ENCODE measurements at places on chromosomes 2 and 18. TPM values are rescaled to one million over a fixed set of nuclear protein-coding genes. Genes with fewer than 3 reads are reported as not detected.

- DNase-seq, result no peak
Measured at GRCh38 chr2:64275174-64275466, 130.9 kb upstream of the PELI1 start.

- DNase-seq, result no peak
Measured at GRCh38 chr18:715626-716025, 3.2 kb upstream of the ENOSF1 start.

DNA sequence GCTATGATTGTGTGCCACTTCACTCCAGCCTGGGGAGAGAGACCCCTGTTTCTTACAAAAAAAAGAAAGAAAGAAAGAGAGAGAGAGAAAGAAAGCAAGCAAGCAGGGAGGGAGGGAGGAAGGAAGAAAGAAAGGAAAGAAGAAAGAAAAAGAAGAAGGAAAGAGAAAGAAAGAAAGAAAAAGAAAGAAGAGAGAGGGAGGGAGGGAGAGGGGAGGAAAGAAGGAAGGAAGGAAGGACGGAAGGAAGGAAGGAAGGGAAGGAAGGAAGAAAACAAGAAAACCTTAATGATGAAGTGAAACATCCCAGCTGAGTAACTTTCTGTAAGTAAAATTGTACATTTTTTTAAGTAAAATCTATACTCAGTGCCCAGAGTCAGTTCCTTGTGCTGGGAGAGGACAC is 75.5 kb upstream of the GLS start:
- no peak for DNase-seq

DNA sequence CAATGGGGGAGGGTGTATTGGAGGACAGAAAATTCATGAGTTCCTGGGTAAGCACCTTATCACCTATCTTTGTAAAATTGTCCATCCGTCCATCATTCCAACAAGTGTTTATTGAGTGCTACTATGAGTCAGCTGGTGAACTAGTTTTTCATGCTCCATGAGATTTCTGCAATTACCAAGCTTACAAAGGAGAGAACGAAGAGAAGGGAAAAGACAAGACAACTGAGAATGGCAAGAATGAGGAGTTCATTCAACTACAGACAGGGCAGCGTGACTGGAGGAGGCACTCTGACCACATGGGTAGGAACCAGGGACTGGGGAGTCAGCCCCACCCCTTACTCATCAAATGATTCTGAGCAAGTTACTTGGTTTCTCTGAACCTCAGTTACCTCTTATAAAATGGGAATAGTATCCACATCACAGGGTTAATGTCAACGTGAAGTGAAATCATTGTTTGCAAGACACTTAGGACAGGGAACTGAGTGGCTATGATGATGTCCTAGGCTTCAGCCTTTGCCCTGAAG is 18.6 kb upstream of the TXNDC2 start:
- no peak for DNase-seq

GRCh38 chr2:98702858-98703620 is 27.9 kb downstream of the MGAT4A start:
- no peak for DNase-seq

GRCh38 chr2:72993147-72993932 is 76.0 kb downstream of the EMX1 start:
- peak; percentile 35 for DNase-seq

ITM2C gene
- 122 TPM for total RNA-seq

DNA sequence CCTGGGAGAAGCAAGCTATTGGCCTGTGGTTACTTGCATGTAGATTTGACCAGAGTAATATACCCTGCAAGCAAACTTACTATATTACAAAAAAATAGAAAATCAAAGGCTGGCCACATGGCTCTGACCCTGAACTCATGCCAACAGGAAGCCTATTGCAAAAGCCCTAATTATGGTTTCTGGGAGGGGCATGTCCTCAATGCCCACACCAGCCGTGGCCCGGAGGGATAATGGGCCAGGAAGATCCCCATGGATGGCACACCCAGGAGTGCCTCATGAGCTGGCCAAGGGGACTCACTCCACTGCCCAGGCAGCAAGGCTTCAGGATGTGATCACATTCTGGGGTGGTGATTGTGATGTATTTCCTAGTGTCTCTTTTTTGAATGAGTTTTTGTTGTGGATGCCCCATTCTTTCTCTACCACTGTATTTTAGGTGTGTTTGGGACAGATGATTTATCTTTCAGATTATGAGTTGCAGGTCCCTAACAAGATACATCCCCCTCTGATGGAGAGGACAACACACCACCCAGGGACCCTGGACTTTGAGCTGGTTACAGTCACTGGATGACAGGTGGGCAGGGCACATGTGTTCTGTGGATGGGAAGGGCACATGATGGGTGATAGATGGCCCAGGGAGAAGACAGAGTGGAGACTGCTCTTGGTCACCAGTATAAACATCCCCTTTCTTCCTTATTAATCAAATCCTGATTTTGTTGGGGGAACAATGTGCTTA is 18.7 kb upstream of the TFCP2L1 start:
- DNase-seq, result no peak

DNA sequence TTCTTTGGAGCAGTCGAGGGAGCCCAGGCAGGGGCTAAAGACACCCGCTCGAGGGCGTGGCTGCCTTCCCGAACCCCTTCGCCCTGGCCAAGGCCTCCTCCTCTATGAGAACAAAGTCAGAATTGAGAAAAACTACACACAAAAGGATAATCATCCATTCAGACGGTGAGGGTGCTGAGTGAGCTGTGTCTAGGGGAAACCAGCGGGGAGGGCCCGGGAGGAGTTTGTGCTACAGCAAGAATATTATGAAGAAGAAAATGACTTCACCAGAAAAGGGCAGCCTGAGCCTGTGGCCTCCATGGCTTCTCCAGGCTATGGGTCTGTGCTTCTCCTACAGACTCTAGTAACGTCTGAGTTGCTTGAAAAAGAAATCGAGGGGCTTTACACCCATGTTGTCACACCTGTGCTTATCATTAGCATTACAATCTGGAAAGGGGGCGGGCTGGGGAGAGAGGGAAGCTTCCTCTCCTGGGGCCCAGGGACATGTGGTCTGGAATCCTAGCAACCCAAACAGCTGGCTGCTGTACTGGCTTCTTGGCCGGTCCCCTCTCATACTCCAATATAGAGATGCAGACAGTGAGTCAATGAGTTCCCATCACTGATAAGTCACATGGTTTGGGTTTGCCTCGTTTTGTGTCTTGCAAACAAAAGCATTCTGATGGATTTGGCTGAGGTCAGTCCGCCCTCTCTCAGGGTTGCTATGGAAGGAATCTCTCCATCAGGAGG is 52.0 kb upstream of the ARL4C start:
- peak; percentile 70 for DNase-seq

DNA sequence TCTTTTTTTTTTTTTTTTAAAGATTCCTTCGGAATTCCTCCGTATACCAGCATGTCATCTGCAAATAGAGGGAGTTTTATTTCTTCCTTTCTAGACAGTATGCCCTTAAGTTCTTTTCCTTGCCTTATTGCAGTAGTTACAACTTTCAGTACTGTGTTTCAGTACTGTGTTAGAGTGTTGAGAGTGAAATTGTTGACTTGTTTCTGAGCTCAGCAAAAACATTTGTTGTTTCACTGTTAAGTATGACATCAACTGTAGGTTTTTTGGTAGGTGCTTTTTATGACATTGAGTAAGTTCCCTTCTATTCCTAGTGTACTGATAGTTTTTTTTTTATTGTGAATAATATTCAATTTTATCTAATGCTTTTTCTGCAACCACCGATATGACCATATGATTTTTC is 43.9 kb downstream of the ACVR2A start:
- DNase-seq, result no peak

ALKAL2 gene
- 0.33 TPM for total RNA-seq

DNA sequence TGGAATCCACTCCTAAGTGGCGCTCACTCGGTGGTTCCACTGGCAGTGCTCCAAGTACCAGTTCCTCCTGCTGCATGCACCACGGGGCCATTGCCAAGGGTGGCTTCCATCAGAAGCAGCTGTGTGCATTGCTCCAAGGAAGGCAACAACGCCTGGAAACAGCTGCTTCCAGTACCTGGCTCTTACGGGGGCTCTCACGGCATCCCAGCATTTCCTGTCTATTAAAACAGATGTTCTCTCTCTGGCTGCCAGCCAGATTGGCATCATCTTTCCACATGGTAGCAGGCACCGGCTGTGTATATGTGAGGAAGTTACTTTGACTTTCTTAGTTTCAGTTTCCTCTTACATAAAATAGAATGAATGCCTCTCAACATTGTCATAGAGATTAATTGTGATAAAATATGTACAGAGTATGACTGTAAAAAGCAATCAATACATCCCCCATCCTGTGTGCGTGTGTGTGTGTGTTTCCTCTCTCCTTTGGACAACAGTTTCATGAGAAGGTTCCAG is 84.9 kb downstream of the CMPK2 start:
- peak; percentile 69 for DNase-seq

DNA sequence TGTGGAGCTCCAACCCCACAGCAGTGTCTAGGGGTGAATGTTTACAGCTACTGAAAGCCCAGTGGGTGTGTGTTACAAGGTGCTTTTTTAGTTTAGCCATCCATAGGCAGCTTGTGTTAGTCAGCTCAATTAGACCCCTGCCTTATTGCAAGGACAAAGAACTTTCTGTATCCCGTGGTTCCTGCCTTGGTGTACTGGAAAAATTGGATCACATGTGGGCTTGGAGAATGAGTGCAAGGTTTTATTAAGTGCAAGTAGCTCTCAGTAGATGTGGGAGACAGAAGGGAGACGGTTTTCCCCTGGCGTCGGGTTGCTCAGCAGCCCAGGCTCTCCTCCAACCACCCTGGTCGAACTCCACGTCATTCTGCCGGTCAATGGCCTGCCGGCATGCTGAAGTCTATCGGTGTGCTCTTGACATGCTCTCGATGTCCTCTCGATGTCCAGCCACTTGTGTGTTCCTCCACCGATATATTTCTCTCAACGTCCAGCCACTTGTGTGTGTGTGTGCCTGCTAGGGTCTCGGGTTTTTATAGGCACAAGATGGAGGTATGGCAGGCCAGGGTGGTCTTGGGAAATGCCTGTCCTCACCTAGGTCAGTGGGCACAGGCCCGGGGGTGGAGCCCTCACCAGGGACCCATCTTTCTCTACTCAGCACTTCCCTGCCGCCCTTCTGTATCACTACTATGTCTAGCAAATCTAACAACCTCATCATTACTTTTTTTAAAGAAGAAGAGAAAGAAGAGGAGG is 13.8 kb downstream of the FANCL start:
- peak; percentile 33 for DNase-seq

- no peak for DNase-seq
Measured at GRCh38 chr2:145652571-145653545, 1132.9 kb upstream of the ZEB2 start.

DNA sequence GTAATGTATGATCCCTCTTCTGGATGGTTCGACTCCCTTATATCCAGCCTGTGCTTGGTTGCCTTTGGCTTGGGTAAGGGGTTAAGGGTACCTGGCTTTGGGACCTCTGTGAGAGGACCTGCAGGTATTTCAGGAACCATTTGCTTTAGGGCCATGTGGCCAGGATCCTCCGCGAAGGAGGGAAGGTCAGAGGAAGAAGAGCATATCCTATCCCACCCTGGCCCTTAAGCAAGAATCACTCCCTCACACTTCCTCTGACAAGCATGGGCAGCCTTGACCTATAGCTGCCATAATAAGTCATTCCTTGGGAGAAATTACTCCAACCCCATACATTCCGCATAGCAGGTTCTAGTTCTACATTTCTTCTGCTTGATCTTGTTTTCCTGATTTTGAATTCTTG is 59.1 kb upstream of the TXNDC2 start:
- no peak for DNase-seq

- DNase-seq, result no peak
Measured at GRCh38 chr2:168773719-168774521, 28.5 kb upstream of the NOSTRIN start.

GRCh38 chr18:53755914-53756609 is 468.4 kb downstream of the MBD2 start:
- DNase-seq, result no peak

SIX2 gene
- 1.7 TPM for total RNA-seq

TUBA4B gene
- not detected for total RNA-seq

- no peak for DNase-seq
Measured at GRCh38 chr2:101801496-101801895, 104.0 kb downstream of the MAP4K4 start.

GRCh38 chr2:164389411-164389810 is 231.9 kb downstream of the GRB14 start:
- no peak for DNase-seq

SP100 gene
- 120 TPM for total RNA-seq

LANCL1 gene
- total RNA-seq, result 37.7 TPM

C2orf72 gene
- total RNA-seq, result not detected

DNA sequence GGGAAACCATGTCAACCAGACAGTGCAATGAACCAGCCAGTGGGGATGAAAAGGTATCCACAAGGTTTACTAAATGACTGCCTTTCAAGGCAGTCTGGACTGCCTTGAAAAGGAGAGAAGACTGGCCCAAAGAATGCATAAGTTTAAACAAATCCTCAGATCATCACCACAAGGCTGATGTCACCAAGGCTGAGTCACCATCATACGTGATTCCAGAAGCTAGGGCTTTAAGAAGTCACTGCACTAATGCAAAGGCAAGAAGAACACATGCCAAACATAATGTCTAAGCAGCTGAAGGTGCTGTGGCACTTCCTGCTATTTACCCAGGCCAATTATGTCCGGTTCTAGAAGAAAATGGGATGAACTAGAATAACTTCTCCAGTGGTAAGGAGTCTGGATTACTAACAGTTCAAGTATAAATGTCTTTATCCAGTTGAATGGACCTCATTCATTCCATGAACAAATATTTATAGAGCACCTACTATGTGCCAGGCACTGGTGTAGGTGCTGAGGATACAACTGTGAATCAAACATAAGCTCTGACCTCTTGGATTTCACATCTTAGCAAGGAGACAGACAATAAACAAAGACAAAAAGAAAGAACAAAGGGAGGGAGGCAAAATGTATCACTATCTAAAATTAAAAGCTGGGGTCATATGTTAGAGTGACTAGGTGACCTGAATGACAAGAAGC is 37.6 kb upstream of the ONECUT2 start:
- DNase-seq, result no peak

LRP2 gene
- total RNA-seq, result 1.9 TPM

CCDC121 gene
- total RNA-seq, result 8.6 TPM

- DNase-seq, result no peak
Measured at GRCh38 chr2:171244970-171245782, 84.5 kb upstream of the TLK1 start.

DNA sequence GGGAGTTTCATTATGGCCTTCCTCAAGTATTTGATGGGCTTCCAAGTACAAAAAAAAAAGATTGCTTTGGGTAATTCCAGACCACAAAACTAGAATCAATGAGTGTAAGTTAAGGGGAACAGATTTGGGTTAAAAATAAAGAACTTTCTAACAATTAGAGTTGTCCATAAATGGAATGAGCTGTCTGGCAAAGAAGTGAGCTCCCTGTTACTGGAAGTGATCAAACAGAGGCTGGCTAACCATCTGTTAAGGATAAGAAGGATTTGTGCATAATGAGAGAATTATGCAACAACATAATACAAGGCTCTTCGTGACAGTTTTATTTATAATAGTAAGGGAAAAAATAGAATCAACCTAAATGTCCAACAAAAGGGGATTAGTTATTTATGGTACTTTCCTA is 44.6 kb upstream of the ACVR1 start:
- DNase-seq, result no peak

SCTR gene
- total RNA-seq, result not detected

- no peak for DNase-seq
Measured at GRCh38 chr2:149188291-149188690, 142.1 kb upstream of the LYPD6 start.

Measured in sigmoid colon (tissue), 7 donors.